Memory B cell (primary cell): ENCODE measurements at places on chromosomes 13 and 19.

GRCh38 chr13:34076319-34076718 is 258.4 kb downstream of the RFC3 start:
- no peak for DNase-seq

GRCh38 chr19:34254698-34255432 is 511 bp downstream of the GARRE1 start:
- DNase-seq, result peak; percentile 54

DNA sequence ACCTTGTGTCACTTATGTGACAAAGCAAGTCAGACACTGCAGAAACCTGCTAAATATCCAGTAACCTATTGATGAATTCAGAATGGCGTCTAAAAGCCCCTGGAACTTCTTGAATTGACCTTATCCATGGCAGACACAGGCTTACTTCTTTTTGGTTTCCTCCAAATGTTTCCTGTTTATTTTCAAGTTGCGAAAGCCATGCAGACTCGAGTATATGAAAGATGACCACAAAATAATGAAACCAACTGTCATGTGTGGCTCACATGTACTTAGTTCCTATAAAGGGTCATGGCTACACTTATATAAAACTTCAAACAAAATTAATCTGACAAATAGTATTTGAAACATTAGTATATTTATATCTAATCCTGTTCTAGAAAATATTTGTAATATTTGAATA is 113.1 kb upstream of the FNDC3A start:
- no peak for DNase-seq

DNA sequence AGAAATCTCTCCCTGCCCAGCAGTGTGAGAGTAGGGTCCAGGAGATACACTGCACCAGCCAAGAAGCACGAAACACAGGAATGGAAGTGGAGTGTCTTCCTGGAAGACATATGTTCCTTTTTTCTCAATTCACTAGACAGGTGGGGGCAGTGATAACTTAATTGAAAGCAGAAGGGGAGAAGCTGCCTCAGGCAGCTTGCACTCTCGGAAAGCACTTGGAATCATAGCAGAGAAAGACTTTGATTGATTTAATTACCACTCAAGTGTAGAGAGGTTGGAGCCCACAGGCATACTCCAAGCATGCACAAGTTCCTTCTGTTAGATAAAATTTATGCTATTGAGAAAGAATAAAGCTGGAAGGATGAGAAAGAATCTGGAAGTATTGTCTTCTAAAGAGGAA is 249.4 kb downstream of the SLITRK6 start:
- DNase-seq, result no peak

DNA sequence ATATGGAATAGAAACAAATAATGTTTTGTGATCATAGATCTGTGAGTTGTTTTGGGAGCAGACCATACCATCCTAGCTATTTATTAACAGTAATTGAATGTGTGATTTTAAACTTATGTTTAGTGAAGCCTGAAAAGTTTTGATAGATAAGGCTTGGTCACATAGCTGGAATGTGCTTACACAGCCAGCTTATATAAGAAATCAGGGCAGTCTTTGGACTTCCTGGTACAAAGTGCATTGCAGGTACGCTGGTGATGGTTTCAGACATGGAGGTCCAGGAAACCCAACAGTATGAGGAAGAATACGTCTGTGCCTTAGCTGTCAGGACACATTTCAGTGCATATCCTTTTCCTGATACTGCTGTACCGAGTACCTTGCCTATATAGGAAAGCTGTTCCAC is 2316.2 kb upstream of the PCDH20 start:
- no peak for DNase-seq

- no peak for DNase-seq
Observed at GRCh38 chr19:32322541-32322940, 22.9 kb upstream of the ZNF507 start.

GRCh38 chr19:6021878-6022569 is 44.1 kb upstream of the RANBP3 start:
- DNase-seq, result peak; percentile 57

DNA sequence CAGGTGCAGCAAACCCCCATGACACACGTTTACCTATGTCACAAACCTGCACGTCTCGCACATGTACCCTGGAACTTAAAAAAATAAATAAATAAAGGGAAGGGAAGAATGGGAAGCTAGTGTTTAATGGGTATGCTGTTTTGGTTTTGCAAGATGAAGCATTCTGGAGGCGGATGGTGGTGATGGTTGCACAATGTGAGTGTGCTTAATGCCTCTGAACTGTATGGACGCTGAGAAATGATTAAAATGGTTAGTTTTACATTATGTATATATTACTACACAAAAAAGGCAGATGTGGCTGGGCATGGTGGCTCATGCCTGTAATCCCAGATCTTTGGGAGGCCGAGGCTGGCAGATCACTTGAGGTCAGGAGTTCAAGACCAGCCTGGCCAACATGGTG is 17.8 kb downstream of the NFILZ start:
- no peak for DNase-seq

GRCh38 chr19:43777163-43777695 is 3.5 kb downstream of the KCNN4 start:
- DNase-seq, result no peak
